Hepatocyte (in vitro differentiated cells): ENCODE measurements at places on chromosomes 1 and 21. TPM values are rescaled to one million over a fixed set of nuclear protein-coding genes. Genes with fewer than 3 reads are reported as not detected.

GRCh38 chr21:42395905-42396651, at the start of gene TMPRSS3:
Gene TMPRSS3 (minus strand): TSS chr21:42396052. CDS start chr21:42395417, 635 bp downstream.
- no peaks in the 10 kb centered on the region for H3K4me1 ChIP-seq
- no peaks in the 10 kb centered on the region for H3K36me3 ChIP-seq
- no peak for DNase-seq
- no peak within 1 kb of the TSS for H3K27ac ChIP-seq
- no peak within 1 kb of the TSS for H3K4me3 ChIP-seq

GRCh38 chr1:119653839-119654170, 5.7 kb upstream of the ZNF697 start:
- no peak for DNase-seq
- no peaks in the 10 kb centered on the region for H3K36me3 ChIP-seq
- no peak overlapping the region for H3K4me3 ChIP-seq
- no peak overlapping the region for H3K27ac ChIP-seq

DNA sequence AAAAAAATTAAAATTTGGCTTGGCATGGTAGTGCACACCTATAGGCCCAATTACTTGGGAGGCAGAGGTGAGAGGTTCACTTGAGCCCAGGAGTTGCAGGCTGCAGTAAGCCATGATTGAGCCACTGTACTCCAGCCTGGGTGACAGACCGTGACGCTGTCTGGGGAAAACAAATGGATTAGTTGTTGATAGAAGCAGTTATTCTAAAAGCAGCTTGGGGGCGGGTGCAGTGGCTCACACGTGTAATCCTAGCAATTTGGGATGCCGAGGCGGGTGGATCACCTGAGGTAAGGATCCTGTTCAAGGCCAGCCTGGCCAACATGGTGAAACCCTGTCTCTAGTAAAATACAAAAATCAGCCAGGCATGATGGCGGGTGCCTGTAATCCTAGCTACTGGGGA, 40.3 kb downstream of the KIF1B start:
- DNase-seq: no peak
- no peaks in the 10 kb centered on the region for H3K27me3 ChIP-seq
- no peaks in the 10 kb centered on the region for H3K36me3 ChIP-seq

CD1D gene
- total RNA-seq: 3.9 and 4.7 TPM in 2 replicates

OR2L5 gene
- not detected in 2 replicates for total RNA-seq

TAS1R3 gene
- total RNA-seq: 0.17 TPM in 1 of 2 replicates, not detected in the other
